Psoas muscle (tissue), 8 donors: ENCODE measurements at places on chromosomes 3 and 15. TPM values are rescaled to one million over a fixed set of nuclear protein-coding genes. Genes with fewer than 3 reads are reported as not detected.

DNA sequence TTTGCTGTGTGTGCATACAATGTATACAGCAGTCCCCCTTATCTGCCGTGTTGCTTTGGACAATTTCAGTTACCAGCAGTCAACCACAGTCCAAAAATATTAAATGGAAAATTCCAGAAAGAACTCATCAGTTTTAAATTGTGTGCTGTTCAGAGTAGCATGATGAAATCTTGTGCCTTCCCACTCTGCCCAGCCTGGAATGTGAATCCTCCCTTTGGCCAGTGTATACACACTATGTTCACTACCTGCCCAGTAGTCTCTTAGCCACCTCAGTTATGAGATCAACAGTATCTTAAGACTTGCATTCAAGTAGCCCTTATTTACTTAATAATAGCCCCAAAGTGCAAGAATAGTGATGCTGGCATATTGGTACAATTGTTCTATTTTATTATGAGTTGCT, 133.6 kb upstream of the ABHD17C start:
- no peaks in the 10 kb centered on the region for H3K27me3 ChIP-seq
- no peaks in the 10 kb centered on the region for H3K4me1 ChIP-seq
- H3K27ac ChIP-seq = no peak overlapping the region
- no peak overlapping the region for H3K4me3 ChIP-seq
- DNase-seq = no peak

DNA sequence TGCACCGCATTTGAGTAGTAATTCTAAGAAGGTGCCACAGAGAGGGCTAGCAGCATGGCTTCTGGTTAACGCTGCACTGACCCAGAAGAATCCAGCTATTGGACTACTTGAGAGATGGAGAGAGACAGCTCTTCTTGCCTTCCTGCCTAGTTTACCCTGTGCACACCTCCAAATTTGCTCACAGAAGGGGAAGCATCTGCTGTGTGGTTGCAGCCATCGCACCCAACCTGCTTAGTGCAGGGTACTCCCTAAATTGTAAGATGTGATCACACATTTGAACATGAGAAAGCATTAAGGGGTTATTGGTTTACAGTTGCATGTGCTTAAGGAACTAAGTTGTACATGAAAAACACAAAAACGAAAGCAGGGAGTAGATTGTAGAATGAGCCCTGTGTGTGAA, 122.1 kb downstream of the FOXB1 start:
- no peaks in the 10 kb centered on the region for H3K4me1 ChIP-seq
- no peak overlapping the region for H3K27ac ChIP-seq
- no peak overlapping the region for H3K4me3 ChIP-seq
- H3K36me3 ChIP-seq = no peaks in the 10 kb centered on the region
- H3K27me3 ChIP-seq = no peaks in the 10 kb centered on the region

- no peak for DNase-seq
- H3K27ac ChIP-seq = peak overlapping the region; percentile 67
- H3K4me3 ChIP-seq = peak overlapping the region; percentile 32
- H3K36me3 ChIP-seq = no peaks in the 10 kb centered on the region
Observed at GRCh38 chr15:70714015-70714414, 49.3 kb downstream of the UACA start.

- peaks cover 2% of the 10 kb centered on the region for H3K4me1 ChIP-seq
- H3K36me3 ChIP-seq = peaks cover 22% of the 10 kb centered on the region
- H3K27ac ChIP-seq = no peak overlapping the region
- no peaks in the 10 kb centered on the region for H3K27me3 ChIP-seq
Observed at GRCh38 chr3:67377299-67377698, 277.1 kb downstream of the SUCLG2 start.

Gene SLC24A1
- total RNA-seq = 0.55 TPM

Gene PCOLCE2
- 4.4 TPM for total RNA-seq

Gene CHRNA7
- total RNA-seq = 0.32 TPM

DNA sequence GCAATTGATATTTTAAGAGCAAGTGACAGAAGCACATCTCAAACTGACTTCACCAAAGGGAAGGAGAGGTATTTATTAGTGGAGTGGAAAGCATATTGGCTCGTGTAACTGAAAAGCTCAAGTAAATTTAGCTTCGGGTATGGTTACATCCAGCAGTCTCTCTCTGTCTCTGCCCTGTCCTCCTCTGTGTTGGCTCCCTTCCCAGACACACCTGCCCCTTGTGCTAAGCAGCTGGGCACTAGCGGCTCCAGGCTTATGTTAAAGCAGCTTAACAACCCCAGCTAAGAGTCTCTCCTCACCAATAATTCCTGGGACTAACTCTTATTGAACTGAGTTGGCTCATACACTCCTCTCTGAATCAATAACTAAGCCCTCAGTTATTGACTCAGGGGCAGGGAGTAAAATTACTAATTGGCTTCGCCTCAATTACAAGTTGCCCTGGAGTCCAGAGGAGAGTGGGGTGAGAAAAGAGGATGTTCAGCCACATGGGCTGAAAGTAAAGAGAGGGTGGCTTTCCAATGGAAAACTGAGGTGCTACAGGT, 12.8 kb upstream of the SH3BP5 start:
- H3K36me3 ChIP-seq = no peaks in the 10 kb centered on the region
- no peaks in the 10 kb centered on the region for H3K27me3 ChIP-seq
- peak overlapping the region; percentile 47 for H3K27ac ChIP-seq
- peaks cover 5% of the 10 kb centered on the region for H3K4me1 ChIP-seq
- no peak for DNase-seq

- peaks cover 9% of the 10 kb centered on the region for H3K4me1 ChIP-seq
- H3K36me3 ChIP-seq = no peaks in the 10 kb centered on the region
- no peaks in the 10 kb centered on the region for H3K27me3 ChIP-seq
- no peak for DNase-seq
- no peak overlapping the region for H3K27ac ChIP-seq
Observed at GRCh38 chr3:120212505-120212904, 72.5 kb downstream of the GPR156 start.

GRCh38 chr15:45535486-45536042, 13.0 kb upstream of the SLC30A4 start:
- no peaks in the 10 kb centered on the region for H3K27me3 ChIP-seq
- H3K4me1 ChIP-seq = no peaks in the 10 kb centered on the region
- H3K36me3 ChIP-seq = no peaks in the 10 kb centered on the region
- H3K4me3 ChIP-seq = no peak overlapping the region

Gene ZNF662
- 3.5 TPM for total RNA-seq

Gene TRH
- not detected for total RNA-seq

GRCh38 chr3:159280386-159281191, 478.7 kb downstream of the MFSD1 start:
- no peak overlapping the region for H3K4me3 ChIP-seq
- no peaks in the 10 kb centered on the region for H3K36me3 ChIP-seq
- no peak overlapping the region for H3K27ac ChIP-seq
- DNase-seq = no peak
- no peaks in the 10 kb centered on the region for H3K4me1 ChIP-seq
- H3K27me3 ChIP-seq = no peaks in the 10 kb centered on the region

DNA sequence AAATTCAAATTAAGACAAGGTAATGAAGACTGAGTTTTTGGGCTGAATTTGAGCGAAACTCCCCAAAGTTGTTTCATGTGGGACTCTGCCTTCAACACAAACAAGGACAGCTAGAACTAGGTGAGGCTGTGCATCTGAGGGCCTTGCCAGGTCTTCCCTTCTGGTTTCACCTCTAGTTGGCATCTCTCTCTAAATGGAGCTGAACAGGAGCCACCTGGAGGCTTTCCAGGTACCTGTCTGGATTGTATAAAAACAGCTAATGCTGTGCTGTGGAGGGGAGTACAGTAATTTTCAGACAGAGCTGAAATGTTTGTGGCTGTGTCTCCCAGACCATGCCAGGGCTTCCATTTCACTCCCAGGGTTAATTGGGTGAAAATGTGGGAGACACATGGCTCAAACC, 27.1 kb downstream of the TRIM71 start:
- no peak for DNase-seq
- no peaks in the 10 kb centered on the region for H3K36me3 ChIP-seq
- no peaks in the 10 kb centered on the region for H3K4me1 ChIP-seq
- no peaks in the 10 kb centered on the region for H3K27me3 ChIP-seq
- no peak overlapping the region for H3K4me3 ChIP-seq

DNA sequence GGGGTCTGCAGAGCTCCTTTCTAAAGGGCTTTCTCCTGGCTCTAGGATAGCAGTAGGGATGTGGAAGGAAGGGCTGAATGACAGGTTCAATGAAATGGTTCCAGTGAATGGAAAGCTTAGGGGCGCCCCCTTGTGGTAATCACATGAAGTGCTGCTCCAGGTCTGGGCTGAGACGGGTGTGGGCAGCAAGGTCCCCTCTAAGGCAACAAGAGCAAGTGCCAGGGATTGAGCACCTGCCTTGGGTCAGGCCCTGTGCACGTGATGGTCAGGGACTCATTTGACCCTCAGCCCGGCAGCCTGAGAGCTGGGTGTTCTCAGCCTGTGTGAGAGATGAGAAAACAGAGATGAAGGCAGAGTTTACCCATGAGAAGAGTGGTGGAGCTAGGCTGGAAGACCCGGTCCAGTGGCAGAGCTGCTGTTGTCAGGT, 12.1 kb upstream of the CX3CR1 start:
- H3K27me3 ChIP-seq = no peaks in the 10 kb centered on the region
- H3K27ac ChIP-seq = no peak overlapping the region

Gene LINS1
- 11.3 TPM for total RNA-seq

DNA sequence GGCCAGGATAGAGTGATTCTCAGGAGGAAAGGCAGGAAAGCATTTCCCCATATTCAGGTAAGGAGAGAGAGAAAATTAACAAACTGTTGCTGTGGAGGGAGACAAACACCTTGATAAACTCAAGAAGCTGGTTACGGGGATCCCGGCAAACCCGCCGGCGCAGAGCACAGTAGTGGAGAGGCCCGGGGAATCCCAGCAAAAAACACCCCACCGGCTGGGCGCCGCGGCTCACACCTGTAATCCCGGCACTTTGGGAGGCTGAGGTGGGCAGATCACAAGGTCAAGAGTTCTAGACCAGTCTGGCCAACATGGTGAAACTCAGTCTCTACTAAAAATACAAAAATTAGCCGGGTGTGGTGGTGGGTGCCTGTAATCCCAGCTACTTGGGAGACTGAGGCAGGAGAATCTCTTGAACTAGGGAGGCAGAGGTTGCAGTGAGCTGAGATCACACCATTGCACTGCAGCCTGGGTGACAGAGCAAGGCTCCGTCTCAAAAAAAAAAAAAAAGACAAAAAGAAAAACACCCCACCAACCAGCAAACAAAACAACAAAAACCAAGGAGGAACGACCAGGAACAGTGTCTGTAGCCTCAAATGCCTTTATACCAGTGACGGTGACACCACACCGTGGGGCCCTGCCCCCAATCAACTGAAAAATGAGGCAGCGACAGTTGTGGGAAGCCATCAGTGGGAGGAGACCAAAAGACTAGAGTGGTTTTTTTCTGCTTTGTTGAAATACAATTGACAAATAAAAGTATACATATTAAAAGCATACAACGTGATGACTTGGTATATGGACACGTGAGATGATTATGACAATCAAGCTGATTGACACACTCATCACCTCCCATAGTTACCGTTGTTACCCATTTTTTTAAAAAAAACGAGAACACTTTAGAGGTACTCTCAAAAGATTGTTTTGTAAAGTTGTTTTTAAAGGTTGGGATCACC, 40.2 kb upstream of the IDH2 start:
- H3K4me3 ChIP-seq = no peak overlapping the region
- no peaks in the 10 kb centered on the region for H3K27me3 ChIP-seq
- H3K27ac ChIP-seq = no peak overlapping the region
- H3K4me1 ChIP-seq = peaks cover 12% of the 10 kb centered on the region
- no peak for DNase-seq

GRCh38 chr3:63972987-63973386, 50.3 kb downstream of the PSMD6 start:
- H3K4me1 ChIP-seq = peaks cover 79% of the 10 kb centered on the region
- DNase-seq = no peak
- H3K4me3 ChIP-seq = no peak overlapping the region
- no peak overlapping the region for H3K27ac ChIP-seq

Gene ARNT2
- 12.2 TPM for total RNA-seq

DNA sequence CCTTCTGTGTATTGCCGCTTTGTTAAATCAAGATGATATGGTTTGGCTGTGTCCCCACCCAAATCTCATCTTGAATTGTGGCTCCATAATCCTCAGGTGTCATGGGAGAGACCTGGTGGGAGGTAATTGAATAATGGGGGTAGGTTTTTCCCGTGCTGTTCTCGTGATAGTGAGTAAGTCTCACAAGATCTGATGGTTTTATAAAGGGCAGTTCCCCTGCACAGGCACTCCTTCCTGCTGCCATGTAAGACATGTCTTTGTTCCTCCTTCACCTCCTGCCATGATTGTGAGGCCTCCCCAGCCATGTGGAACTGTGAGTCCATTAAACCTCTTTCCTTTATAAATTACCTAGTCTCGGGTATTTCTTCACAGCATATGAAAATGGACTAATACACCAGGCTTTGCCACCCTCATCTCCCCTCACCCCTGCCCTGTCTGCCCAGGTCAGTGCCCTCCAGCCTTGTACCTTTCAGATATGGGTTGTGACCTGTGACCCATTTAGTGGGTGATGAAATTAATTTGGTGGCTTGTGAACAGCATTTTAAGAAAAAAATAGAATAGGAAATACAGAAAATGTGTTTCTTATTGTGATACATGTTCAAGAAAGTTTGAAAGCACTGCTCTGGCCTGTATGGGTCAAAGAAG, 56.1 kb upstream of the MCF2L2 start:
- DNase-seq = no peak
- peaks cover 23% of the 10 kb centered on the region for H3K4me1 ChIP-seq
- H3K4me3 ChIP-seq = no peak overlapping the region
- no peaks in the 10 kb centered on the region for H3K27me3 ChIP-seq
- H3K36me3 ChIP-seq = no peaks in the 10 kb centered on the region

DNA sequence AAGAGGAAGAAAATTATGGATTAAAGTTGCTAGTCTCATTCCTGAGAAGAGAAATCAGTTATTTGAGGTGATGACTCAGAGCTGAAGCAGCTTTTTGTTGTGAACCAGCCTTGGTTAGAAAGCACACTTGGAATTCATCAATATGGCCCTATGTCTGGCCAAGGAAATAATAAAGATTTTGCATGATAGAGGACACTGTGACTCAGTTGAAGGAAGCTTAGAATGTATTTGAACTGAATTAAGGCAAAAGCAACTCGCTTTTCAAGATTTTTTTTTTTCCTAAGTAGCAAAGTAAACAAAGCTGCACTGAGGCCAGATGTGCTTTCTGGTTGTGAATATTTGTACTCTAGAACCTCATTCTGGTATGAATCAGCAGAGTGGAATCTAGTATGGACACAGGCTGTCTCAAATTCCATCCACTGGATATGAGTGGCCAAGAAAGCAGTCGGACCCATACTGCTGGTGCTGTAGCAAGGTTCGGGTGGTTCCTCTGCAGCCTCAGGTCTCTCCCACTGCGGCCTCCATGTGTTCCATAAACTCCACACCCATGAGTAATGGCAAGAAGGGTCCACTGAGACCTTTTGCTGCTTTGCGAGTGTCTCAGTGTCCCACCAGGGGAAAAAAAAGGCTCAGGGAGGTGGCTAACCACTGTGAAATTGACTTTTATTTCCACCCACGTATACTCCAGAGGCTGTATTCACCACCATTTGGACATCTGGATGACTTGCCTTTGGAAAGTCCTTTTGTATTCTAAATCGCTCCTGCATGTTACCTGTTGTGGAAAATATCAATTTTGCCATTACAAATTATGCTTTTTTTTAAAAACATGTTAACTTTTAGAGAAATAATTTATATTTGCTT, 53.1 kb downstream of the TGFBR2 start:
- no peak for DNase-seq
- no peaks in the 10 kb centered on the region for H3K27me3 ChIP-seq
- peaks cover 41% of the 10 kb centered on the region for H3K4me1 ChIP-seq
- H3K4me3 ChIP-seq = no peak overlapping the region
- H3K27ac ChIP-seq = peak overlapping the region; percentile 50
